ENCODE measurements at places on chromosomes 12 and 14.

DNA sequence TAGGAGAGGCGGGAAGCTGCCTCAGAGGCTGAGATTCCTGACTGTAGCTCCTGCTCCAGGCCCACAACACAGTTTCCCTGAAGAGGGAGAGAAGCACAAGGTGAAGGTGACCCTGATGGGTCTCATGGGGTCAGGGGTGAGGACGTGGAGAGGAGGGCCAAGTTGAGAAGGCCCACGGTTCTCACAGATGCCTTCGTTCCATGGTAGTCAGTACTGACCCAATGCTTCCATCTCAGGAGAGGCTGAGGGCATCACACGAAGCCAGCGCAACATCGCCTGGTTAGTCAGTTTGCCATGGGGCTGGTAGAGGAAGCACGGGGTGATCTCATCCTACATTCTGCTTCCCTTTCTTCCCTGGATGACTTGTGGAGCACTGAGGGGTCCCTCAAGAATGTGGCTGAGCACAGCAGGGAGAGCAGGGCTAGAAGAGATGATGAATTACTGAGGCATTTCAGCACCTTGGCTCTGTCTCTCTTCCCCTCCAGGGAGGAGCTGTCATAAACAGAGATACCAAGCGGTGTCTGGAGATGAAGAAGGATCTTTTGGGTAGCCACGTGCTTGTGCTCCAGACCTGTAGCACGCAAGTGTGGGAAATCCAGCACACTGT is 51.9 kb downstream of the GALNT8 start:
- no peak for DNase-seq

DNA sequence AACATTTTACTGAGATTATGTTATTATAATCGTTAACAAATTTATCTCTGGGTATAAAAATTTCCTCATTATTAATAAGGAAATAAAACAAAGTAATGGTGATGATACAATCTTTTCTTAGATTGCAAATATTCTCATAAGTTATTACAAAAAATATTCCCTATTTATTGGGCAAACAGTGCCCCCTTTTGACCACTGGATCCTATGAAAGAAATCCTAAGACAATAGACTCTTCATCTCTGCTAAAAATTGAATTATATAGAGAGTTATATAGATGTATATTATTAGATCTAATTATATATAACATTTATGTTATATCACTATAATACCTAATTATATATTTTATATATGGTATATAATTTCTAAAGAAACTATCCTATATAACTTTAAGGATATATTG is 94.2 kb upstream of the FGD4 start:
- DNase-seq, result peak; percentile 33

DNA sequence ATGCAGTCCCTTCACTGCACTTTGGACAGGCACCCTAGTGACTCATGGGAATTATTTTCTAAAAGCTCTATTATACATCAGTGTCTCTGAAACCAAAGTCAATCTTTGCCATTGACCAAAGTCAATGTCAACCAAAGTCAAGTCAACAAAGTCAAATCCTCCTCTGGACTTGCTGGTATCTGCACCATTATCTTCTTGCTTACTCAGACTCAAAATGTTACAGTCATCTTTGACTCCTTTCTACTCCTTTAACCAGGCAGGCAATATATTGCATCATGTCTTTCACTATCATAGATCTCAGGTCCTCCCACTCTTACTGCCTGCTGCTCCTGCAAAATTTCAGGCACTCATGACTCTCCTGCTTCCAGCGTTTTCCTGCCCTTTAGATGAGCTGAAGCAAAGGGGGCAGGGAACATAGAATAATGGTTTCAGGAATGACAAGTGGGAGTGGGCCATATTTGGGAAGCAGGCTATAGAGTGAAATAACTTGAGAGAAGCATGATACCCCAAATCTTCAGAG is 39.2 kb downstream of the IGF1 start:
- no peak for DNase-seq

GRCh38 chr14:63474844-63475243 is 68.3 kb downstream of the PPP2R5E start:
- no peak for DNase-seq

GRCh38 chr14:73712071-73712506 is 2.1 kb downstream of the PNMA1 start:
- DNase-seq, result peak; percentile 24

DNA sequence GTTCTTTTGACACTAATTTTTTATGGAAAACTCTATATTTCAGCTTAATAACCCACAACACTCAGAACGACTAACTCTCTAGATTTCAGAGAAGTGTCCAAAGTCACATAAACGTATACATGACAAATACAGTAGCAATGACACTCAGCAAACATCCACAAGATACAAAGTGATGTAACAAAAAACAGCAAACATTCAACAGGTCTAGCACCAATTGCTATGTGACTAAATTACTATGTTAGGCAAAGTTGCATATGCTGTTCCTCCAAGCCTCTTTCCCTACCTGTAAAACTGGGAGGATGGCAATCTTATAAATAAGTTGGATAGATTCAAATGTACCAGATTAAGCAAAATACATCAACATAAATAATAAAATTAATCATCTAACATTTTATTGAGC is 1.7 kb downstream of the RECQL start:
- DNase-seq, result no peak

DNA sequence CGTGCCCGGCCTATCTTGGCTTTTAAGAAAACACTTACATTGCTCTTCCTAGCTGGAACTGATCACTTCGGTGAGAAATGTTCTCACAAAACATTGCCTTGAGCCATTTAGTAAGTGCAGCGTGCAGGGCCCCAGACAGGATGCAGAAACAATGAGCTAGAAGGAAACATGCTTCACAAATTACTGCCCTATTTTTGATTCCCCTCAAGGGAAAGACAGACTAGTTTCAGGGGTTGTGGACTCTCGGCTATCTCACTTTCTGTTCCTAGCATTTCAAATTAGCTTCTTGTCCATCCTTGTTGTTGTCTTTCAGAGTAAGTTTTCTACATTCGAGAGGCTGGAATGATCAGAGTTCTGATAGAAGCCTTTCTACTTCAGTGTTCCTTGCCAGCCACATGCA is 21.6 kb downstream of the TGFB3 start:
- DNase-seq, result no peak

GRCh38 chr12:26878661-26879119 is 45.7 kb upstream of the ITPR2 start:
- DNase-seq, result no peak

- peak; percentile 86 for DNase-seq
These were observed 24.1 kb upstream of the SYCP3 start for GRCh38 chr12:101763246-101763931.

DNA sequence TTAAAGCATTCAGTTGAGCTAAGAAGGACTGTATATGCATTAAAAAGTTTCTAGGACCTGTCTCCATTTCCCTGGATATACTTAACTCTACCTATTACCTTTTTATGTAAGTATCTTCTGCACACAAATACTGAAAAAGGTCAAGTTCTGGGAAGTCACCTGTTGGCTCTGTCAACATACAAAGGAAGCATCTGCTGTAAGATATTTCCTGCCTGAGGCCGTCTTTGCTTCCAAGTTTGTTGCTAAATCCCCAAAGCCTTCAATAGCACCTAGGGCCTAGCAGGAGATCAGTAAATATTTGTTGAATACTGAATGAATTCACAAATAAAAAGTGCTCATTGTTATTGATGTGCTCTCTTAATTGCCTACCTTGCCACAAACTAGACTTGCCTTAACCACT is 188.4 kb downstream of the DUSP6 start:
- no peak for DNase-seq

DNA sequence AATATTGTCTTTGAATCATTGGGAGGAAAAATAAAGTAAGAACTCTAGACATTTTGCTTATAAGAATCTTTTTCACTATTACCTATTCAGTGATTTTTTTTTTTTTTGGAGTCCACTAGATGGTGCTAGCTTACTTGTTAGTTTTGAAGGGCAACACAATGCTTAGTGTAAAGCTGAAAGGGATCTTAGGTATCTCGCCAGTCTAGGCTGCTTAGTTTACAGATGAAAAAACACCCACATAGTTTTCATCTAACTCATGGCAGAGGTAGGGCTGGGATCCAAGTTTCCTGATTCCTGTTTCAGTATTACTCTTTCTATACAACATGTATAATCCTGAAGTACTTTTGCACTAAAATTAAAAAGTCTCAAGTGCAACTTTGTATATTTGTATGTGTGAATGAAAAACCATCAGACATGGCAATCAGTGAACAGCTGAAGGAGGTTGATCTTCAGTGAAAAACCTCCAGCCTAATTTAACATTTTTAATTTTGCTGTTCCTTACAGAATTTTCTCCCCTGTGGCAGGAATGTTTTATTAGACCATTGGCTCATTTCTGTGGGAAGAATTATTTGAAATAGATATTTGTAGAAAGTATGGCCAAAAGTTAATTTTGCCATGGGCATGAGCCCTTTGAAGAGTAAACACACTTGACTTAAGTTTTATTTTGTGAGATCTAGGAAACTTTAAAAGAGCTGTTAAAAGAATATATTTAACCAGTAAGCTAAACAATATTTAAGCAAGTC is 40.7 kb downstream of the LRRIQ1 start:
- DNase-seq, result peak; percentile 22

DNA sequence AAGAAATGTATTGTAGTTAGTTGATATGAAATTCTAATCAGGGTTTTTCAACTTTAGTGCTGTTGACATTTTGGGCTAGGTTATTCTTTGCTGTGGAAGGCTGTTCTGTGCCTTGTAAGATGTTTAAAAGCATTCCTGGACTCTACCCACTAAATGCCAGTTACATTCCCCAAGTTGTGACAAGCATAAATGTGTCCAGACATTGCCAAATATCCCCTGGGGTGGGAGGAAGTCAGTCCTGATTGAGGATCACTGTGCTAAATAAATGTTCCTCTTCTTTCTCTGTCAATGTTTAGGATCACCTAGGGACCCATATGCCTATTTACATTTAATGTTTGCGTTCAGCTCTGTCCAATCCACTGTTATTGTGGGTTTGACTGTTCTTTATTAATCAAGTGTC is 268.3 kb downstream of the TMTC2 start:
- peak; percentile 33 for DNase-seq

- DNase-seq, result no peak
These were observed 9.1 kb downstream of the TEDC1 start for GRCh38 chr14:105500036-105500725.

GRCh38 chr12:70994217-70994788 is 73.8 kb upstream of the PTPRR start:
- DNase-seq, result no peak

DNA sequence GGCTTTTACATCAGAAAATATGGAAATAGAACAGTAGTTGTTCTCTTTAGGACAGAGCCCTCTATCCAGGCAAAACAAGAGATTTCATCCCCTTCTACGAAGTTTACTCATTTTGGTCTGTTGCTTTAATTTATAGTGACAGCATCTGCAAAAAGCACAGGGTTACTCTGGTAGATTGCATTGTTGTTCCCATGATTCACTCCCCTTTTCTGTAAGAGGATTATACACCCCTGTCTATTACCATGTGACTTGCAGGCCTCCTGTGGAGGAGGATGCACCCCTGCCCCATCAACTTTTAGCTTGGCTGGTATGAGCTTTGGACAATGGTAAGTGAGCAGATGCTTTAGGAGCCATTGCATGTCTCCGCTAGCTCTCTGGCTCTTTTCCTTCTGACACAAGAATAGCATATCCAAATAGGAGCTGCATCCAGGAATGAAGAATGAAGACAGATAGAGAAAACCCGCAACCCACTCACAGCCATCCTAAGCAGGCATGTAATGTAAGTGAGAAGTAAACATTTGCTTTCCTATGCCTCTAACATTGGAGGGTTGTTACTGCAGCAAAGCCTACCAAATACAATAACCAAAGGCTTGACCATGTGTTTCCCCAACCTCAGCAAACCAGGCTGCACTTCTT is 304.2 kb downstream of the AKAP6 start:
- no peak for DNase-seq

GRCh38 chr14:53411125-53411524 is 258.0 kb upstream of the DDHD1 start:
- DNase-seq, result no peak

DNA sequence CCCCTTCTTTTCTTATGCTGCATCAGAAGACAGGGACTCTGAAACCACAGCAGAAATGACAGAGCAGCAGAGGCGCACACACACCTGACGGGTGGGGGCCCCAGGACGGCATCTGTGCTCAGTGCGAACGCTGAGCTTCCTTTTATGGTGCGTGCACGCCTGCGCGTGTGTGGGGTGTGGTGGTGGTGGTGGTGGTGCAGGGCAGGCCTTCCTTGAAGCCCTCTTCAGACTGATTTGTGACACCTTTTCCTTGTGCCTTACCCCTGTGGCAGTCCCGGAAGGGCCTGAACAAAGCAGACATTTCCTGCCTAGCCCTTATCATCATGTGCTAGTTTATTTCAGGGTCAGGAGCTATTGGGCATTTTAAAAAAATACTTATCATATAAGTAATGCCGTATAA is 75.7 kb downstream of the TSPAN9 start:
- no peak for DNase-seq

- no peak for DNase-seq
These were observed 33.0 kb upstream of the CCDC63 start for GRCh38 chr12:110813756-110814155.

- no peak for DNase-seq
These were observed 127.0 kb downstream of the SCAF11 start for GRCh38 chr12:45863332-45863731.

GRCh38 chr14:39324097-39324496 is 90.4 kb downstream of the MIA2 start:
- DNase-seq, result no peak

DNA sequence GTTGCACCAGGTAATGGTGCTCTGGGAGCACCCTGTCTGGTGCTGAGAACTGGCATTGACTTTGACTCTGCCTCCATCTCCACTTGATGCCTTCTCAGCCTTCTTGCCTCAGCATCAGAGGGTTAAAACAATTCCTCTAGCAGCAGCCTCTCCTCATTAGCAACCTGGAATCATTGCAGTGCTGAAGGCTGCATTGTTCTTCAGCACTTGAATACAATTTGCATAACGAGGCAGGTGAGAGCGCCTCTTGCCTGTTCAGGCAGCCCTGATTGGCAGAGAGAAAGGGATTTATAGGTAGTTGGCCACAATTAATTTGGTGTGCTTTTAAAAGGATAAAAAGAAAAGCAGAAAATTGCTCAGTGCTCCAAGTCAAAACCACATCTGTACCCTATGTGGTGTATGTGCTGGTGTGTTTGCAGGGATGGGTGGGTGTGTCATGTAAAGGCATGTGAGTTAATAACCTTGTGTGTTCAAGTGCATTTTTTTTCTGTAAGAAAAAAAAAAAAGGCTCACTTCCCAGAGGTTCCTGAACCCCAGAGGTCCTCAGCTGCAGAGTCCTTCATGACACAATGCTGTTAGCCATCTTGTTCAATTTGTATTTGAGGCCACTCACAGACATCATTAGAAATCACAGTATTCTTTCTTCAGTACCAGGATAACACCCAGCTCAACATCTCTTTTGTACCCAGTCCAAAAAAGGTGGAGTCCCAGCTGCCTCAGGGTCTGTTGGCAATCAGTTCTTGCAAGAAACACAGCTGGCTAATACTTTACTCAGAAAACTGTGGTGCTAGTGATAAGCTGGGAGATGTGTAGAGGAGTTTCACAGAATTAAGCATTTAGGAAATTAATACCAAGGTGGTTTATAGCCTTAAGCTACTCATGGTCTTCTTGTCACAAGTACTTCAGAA is 385.6 kb downstream of the GRIN2B start:
- DNase-seq, result no peak

DNA sequence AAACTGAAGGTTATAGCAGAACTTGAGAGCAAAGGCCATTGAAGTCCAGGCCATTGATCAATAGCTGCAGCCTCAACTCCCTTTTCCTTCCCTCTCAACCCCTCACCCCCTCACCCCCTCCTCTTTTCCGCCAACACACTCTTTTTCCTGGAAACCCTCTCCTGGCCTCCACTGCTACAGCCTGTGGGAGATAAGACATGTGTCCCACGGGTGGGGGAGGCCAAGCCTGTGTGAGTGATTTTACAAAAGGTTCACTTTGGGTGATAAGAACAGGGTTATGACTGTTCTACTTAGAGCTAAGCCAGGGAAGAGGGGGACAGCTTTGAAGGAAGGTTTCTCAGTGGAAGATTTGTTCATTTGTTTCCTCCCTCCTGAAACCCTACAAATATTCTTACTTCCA is 9.2 kb upstream of the FGF23 start:
- DNase-seq, result no peak
